GM13977 (cell line): ENCODE measurements at places on chromosomes 2 and 18.

DNA sequence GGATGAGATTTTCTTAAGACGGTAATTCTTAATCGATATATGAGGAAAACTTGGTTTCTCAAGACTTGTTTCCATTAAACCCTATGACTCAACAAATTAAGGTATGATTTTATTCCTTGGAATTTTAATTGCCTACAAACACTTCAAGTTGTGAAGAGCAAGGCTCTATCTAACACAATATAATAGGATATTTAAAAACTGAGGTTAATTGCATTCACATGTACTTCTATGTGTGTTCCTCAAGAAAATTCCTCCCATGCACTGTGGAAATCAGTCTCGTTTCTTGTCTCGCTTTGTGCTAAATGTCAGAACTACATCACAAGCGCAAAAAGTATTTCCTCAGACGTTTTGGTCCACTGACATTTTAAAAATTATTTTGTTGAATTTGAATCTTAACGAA lies 109.6 kb upstream of the UNC80 start:
- no peak for DNase-seq

GRCh38 chr2:100067784-100068183 lies 74.6 kb downstream of the AFF3 start:
- DNase-seq = no peak

DNA sequence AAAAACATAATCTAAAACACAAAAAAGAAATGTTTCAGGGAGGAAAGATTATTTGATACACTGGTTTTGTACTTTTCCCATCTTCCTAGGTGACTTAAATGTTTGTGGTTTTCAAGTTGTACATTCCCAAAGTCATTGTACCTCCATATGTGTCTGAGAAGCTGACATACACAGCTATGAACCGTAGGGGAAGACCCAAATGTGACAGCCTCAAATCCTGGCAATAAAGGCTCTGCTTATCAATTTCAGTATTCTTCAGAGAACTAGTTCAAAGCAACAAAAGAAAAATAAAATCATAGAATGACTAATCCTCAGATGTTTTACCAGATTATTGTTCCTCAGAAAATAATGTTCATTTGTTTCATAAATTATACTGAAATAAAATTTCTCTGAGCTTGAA lies 2.5 kb downstream of the DYNC2LI1 start:
- DNase-seq = no peak

DNA sequence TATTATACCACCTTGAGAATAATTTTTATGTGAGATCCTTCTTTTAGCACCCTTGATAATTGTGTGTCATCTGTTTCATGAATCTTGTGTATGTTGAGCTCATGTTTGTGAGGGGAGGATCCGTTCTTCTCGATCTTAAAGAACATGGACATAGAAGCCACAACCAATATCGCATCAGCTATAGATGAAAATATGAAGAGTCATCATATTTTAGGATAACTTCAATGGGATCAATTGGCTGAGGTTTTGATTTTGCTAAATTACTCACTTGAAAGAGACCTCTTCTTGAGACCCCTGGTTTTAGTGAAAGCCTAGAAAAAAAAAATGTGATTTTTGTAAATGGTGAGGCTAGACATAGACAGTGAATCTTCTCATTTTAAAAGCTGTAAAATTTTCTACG lies 385.3 kb upstream of the NRP2 start:
- DNase-seq = no peak

GRCh38 chr2:3195641-3196476 lies 181.8 kb downstream of the EIPR1 start:
- no peak for DNase-seq

DNA sequence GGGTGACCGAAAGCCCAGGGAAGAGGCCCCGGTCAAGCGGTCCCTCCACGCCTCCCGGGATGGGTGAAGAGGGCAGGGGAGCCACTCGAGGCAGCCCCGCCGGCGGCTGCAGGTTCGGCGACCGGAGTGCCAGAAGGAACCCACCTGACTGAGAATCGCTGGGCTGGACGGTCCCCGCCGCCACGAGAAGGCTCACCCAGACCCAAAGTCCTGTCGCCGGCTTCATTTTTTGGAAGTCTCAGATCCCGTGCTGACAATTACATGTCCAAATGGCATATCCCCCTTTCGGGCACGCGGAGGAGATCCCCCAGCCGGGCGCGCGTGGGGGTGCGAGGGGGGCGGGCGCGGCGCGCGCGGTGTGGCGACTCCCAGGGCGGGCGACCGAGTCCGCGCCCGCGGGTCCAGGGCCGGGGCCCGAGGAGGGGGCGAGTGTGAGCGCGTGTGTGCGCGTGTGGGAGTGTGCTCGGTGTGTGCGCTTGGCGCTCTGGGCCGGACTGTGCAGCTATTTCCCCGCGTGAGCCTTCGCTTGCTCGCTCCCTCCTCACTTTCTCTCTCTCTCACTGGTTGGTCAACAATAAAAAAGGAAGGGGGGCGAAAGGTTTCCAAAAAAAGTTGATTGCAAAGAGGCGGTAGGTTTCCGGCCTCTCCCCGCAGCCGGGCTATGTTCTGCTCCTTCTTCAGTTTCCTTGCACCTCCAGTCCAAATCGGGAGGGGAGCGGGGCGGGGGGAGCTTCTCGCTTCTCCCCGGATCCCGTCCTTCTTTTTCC lies at the start of gene ERBB4:
TSS of gene ERBB4 (minus strand) at position 498 of the 767 bp plus-strand sequence. CDS start at position 226, 272 bp downstream.
- peak; percentile 23 for DNase-seq

DNA sequence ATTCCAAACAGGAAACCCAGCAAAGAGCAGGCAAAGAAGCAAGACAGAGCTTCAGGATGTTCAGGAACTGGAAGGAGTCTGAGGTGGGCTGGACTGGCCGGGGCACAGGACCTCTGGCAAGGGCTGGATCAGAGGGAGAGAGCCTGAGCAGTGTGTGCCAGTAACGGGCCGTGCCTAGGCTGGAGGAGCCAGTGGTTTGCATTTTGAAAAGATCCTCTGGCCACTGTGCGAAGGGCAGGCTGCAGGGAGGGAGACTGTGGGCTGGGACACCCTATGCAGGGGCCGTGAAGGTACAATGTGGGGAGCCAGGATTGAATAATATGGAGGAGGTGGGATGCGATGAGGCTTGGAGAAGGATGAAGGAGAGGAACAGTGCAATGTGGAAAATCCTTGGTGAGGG lies 6.2 kb upstream of the SDC1 start:
- DNase-seq = no peak

DNA sequence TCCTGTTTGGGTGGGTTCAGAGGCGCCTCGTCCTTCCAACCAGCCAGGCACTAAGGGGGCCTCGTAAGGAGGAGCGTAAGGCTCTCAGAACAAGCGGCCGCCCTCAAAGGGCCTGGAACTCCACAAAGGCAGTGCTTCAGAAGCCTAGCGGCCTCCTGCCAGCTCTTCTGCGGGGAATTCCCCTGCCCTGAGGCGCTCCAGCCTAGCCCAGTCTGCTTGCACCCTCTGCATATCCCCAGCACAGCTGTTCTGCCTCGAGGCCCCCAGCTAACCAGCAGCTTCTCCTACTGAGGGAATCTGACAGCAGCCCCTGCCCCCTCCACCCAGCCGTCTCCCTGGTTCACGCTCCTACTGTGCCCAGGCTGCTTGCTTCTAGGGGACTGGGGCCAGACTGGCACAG lies 265.9 kb downstream of the TFCP2L1 start:
- DNase-seq = no peak

- no peak for DNase-seq
These were observed at the start of gene ACMSD for GRCh38 chr2:134838143-134838620. Gene ACMSD (plus strand): TSS chr2:134838616. CDS start chr2:134838683, 67 bp downstream.

GRCh38 chr2:159455330-159455918 lies 160.9 kb downstream of the BAZ2B start:
- DNase-seq = peak; percentile 6

GRCh38 chr2:110910423-110910822 lies 178.1 kb downstream of the ACOXL start:
- no peak for DNase-seq

DNA sequence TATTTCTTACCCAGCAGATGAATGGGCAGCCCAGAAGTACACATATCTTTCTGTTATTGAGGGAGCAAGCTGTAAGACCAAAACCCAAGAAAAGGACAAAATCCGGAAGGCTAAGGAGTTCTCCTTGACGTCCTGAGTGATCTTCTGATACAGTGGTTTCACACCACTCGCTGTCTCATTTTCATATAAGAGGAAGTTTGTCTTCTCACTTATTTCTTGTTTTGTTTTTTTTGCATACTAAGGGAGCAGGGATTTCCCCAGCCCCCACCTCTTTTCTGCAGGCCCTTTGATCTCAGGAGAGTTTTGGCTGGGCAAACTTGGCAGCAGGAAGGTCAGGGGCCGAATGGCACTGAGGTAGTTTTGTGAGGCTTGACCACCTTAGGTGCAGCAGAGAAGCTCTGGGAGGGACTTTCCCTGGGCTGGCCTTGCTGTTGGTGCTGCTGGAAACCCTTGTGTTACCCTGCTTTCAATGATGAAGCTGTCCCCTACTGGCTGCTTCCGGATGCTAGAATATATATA lies 13.3 kb downstream of the CHRNA1 start:
- no peak for DNase-seq

GRCh38 chr2:203732953-203733510 lies 26.6 kb downstream of the CD28 start:
- no peak for DNase-seq

- DNase-seq = no peak
These were observed 443.8 kb upstream of the CDH20 start for GRCh38 chr18:60889442-60889841.

- DNase-seq = peak; percentile 42
These were observed 2.2 kb downstream of the INO80D start for GRCh38 chr2:206083602-206084438.

DNA sequence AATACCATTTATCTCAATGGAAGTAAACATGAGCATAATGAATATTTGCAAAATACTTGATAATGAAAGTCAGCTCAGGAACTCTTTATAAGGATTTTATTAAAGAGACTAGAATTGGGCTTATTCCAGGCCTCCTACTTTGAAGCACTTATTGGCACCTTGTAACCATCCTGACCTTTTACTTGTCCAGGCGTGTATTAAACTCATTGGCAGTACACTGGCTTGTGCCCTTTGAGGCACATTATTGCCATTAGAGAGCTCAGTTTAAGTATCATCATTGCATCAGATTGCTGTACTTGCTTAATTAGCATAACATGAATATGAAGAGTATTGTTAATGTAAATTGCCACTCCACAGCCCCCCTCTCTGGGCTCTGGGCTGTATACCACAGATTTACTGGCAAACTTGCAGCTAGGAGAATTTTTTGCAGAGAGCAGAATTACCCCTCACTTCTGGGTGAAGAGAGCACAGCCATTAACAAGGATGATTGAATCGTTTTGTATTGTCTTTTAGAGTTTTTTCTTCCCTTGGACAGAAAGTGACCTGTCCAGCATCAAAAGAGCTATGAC lies 72.5 kb downstream of the XIRP2 start:
- no peak for DNase-seq

DNA sequence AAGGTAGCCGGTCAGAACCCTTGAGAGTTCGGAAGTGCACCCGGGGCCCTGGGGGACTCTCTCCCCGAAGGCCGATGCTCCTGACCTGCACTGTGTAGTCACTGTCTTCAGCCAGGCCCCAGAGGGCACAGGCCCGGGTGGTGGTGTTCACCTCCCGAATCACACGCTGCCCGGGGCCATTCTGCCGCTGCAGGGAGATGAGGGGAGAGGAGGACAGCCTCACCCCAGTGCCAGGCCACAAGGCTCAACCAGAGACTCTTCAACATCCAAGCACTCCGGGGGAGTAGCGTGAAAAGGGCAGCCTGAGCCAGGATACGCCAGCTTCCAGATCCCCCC lies 1.1 kb downstream of the FNDC4 start:
- no peak for DNase-seq

DNA sequence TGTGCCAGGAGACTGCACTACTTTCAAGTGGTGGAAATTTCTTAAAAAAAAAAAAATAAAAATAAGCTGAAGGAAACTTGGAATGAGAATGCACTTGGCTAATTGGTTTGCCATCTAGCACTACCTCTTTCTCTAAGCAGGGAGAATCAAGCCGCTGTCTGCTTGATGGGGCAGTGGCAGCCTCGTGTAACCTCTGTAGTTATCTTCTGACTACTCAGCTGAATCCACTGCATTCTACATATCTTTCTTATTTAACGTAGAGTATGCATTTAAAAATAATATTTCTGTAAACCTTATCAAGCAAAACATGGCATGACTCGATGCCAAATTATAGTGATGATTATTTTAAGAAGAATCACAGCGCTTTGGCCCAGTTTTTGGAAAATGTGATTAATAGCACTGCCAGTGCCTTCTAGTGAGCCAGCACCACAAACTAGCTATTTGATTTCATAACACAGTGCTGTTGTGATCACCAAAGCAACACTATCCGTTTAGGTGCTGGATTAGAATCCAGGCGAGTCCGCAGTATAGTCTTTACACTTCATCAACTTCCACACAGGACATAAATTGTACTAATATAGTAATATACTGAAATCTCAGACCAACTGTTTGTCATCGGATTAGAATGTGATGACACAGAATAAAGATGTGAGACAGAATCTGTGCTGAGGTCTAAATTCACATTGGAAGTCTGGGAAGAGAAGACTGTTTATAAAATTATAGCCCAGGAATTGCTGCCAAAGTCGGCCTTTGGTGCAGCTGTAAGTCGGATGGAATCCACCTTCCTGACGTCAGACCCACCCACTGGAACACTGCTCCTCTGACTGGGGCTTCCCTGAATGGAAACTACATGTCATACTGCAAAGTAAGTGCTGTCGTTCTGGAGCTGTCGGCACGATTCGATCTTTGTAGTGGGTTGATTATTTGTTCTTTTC lies 136.5 kb upstream of the ETAA1 start:
- DNase-seq = no peak

- DNase-seq = no peak
These were observed 24.5 kb downstream of the LOXHD1 start for GRCh38 chr18:46632401-46633071.

DNA sequence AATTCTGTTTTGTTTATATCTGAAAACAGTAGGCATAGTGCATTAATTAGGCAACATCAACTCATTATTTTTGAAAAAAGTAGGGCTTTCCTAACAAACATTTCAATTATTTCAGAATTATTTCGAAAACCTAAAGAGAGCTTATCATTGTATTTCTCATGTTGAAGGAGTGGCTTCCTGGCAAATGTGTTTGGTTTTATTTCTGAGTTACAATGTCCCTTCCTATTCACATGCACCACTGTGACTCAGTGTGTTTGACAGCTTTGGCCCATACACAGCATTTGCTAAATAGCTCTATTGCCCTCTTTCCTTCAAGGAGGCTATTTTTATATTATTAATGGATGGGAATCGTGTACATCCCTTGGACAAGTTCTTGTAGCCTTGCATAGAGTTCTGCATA lies 205.9 kb downstream of the PTGR3 start:
- no peak for DNase-seq

- no peak for DNase-seq
These were observed 129.3 kb downstream of the ZNF236 start for GRCh38 chr18:76951456-76952247.

DNA sequence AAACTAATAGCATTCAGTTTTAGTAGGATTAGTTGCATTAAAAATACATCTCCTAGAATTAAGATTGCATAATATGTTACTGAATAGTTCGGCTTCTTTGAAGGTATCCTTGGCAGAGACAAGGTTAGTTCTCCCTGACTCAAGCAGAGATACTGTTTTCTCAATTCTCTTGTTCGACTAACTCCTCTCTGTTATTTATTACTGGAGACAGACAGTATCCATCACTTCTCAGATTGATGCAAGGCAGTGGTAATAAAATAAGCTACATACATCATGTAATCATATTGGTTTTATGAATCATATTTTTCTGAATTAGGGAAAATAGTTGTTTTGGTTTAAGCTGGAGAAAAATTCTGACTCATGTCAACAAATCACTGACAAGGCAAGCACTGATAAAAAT lies 134.8 kb downstream of the SLC8A1 start:
- DNase-seq = no peak
